Activated T-cell treated with anti-CD3 and anti-CD28 coated beads, Interleukin-2, amount 50 U/mL, for 1 hour (primary cell): ENCODE measurements at places on chromosomes 11 and 22.

- no peak for DNase-seq
Observed at GRCh38 chr11:102144357-102145355, 34.4 kb downstream of the YAP1 start.

GRCh38 chr11:78221396-78222315 lies 32.9 kb downstream of the USP35 start:
- DNase-seq = no peak

DNA sequence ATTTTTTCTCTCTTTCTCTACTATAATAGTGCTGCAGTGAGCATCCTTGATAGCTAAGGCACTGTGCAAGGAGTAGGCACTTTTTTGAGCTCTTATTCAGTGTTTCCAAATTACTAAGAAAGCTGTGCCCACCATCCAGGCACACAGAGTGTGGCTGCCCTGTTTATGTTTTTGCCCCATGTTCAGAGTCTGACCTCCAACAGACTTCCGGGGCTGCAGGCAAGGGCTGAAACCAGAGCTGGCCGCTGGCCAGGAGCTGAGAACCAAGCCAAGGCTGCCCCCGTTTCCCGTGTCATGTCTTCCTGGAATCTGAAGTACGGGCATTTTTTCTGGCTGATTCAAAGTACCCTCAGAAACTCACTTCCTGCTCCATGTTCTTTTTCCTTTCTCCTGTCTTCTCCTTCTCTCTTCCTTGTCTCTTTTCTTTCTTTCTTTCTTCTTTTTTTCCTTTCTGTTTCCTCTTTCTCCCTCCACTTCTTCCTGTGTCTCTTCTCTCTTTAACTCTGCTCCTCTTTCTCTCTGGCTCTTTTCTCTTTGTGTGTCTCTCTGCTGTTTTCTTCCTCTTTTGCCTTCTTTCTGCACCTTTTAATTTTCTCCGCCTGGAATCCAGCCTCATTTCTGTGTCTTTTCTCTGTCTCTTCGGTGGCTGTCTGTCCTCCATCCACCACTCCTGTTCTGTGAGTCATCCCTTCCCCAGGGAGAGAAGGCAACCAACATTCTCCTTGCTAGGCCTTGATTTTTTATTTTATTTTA lies 17.0 kb upstream of the KCTD14 start:
- no peak for DNase-seq

- DNase-seq = no peak
Observed at GRCh38 chr11:90318651-90319050, 95.8 kb upstream of the CHORDC1 start.

- DNase-seq = peak; percentile 90
Observed at GRCh38 chr22:29767171-29768051, at the start of gene UQCR10. UQCR10 (plus strand) TSS chr22:29767369; CDS start chr22:29767399, 30 bp downstream.

- no peak for DNase-seq
Observed at GRCh38 chr11:78809931-78810541, 235.4 kb upstream of the NARS2 start.

GRCh38 chr11:80083531-80083951 lies 642.7 kb upstream of the TENM4 start:
- DNase-seq = no peak

GRCh38 chr11:73451896-73452295 lies 75.7 kb downstream of the RELT start:
- DNase-seq = no peak

GRCh38 chr11:27603376-27603990 lies 96.8 kb downstream of the BDNF start:
- no peak for DNase-seq

- DNase-seq = no peak
Observed at GRCh38 chr22:50173311-50173982, 2.9 kb downstream of the PANX2 start.

- DNase-seq = no peak
Observed at GRCh38 chr11:113722221-113722620, 16.1 kb upstream of the TMPRSS5 start.

DNA sequence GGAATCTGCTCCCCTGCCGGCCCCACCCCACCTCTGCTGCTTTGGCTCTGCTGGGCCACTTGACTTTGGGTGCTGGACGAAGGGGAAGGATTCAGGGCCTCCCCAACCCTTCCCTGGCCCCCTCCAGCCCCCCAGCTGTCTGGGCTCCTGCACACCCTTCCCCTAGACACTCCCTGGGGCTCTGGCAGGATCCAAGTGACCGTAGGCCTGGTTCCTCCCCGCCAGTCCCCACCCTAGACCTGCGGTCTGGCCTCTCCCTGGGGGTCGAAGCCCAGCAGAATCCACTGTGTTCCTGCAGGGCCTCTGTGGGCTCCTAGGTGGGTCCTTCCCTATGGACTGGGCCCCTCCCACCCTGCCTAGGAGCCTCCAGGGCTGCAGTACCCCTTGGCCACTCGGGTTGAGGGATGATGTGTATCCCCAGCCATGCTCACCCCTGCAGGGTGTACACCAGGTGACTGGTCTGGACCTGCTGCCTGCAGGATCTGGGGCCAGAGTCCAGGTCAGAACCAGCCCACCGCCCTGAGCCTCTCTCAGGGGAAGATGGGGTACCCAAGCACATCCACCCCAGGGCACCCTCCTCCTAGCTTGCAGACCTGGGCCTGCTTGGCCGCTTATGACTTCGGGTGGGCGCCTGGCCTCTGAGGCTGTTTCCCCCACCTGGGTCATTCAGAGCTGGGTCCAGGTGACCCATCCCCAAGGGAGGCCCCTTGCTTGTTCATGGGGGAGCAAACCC lies 5.6 kb downstream of the PIM3 start:
- no peak for DNase-seq

DNA sequence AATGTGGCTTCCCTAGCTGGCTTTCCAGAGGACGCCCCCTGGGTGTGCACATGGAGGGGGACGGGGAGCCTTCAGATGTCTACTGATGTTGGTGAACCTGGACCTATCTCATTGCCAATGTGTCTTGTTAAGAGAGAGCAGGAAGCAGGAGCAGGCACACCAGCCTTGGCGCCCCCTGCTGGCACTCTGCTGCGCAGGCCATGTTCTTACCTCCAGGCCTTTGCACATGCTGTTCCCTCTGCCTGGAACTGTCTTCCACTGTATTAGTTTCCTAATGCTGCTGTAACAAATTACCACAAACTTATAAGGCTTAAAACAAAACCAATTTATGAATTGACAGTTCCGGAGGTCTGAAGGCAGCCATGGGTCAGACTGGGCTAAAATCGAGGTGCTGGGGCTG lies 23.6 kb upstream of the MN1 start:
- no peak for DNase-seq

- no peak for DNase-seq
Observed at GRCh38 chr11:78659326-78660270, 84.9 kb upstream of the NARS2 start.

- DNase-seq = peak; percentile 81
Observed at GRCh38 chr11:118530683-118531596, at the start of gene TMEM25. TMEM25 (plus strand) TSS chr11:118531192; CDS start chr11:118531802, 610 bp downstream.

- no peak for DNase-seq
Observed at GRCh38 chr11:117541211-117541610, 213.6 kb downstream of the CEP164 start.

- DNase-seq = no peak
Observed at GRCh38 chr11:121515335-121515671, 62.5 kb upstream of the SORL1-AS1 start.

DNA sequence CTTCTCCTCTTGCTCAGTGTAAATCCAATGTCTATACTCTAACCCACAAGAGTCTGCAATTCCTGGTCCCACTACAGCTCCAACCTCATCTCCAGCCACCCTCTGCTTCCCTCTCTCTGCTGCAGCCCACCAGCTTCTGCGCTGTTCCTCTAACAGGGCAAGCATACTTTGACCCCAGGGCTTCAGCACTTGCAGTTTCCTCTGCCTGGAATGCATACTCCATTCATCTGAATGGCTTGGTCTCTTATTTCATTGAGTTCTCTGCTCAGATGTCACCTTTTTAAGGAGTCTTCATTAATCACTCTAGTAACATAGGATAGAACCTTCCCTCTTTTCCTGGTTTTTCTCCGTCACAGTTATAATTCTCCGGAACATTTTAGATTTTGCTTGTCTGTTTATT lies 141.6 kb downstream of the BUD13 start:
- DNase-seq = no peak

GRCh38 chr22:45329530-45329936 lies 19.8 kb downstream of the FAM118A start:
- no peak for DNase-seq

- DNase-seq = no peak
Observed at GRCh38 chr11:47765086-47765485, 2.1 kb downstream of the FNBP4 start.

GRCh38 chr11:64762674-64763525 lies 3.1 kb upstream of the PYGM start:
- peak; percentile 46 for DNase-seq
